ENCODE measurements at places on chromosomes 7 and 10.

GRCh38 chr7:124692425-124692824 is 73.2 kb downstream of the GPR37 start:
- DNase-seq, result no peak
- H3K27ac ChIP-seq, result no peak overlapping the region
- no peaks in the 10 kb centered on the region for H3K36me3 ChIP-seq
- H3K4me1 ChIP-seq, result no peaks in the 10 kb centered on the region

DNA sequence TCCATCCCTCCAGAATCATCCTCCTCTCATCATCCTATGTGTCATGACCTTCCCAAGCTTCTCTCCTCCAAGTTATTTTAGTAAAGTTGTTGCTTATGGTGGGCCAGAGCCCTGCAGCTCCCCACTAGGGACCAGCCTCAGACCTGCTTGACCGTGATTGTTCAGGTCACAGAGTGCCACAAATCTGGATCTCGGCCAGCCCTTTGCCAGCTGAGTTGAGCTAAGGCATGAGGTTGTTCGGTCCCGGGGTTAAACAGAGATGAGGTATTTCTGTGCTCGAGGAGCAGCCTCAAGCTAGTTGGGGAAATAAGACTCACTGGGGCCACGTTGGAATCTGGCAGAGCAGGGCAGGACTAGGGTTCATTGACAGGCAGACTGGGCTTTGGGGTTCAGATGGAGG is 66.3 kb upstream of the PPIF start:
- DNase-seq, result no peak
- no peak overlapping the region for H3K27ac ChIP-seq
- H3K27me3 ChIP-seq, result no peaks in the 10 kb centered on the region
- H3K36me3 ChIP-seq, result peaks cover 46% of the 10 kb centered on the region
- H3K4me3 ChIP-seq, result no peak overlapping the region

DNA sequence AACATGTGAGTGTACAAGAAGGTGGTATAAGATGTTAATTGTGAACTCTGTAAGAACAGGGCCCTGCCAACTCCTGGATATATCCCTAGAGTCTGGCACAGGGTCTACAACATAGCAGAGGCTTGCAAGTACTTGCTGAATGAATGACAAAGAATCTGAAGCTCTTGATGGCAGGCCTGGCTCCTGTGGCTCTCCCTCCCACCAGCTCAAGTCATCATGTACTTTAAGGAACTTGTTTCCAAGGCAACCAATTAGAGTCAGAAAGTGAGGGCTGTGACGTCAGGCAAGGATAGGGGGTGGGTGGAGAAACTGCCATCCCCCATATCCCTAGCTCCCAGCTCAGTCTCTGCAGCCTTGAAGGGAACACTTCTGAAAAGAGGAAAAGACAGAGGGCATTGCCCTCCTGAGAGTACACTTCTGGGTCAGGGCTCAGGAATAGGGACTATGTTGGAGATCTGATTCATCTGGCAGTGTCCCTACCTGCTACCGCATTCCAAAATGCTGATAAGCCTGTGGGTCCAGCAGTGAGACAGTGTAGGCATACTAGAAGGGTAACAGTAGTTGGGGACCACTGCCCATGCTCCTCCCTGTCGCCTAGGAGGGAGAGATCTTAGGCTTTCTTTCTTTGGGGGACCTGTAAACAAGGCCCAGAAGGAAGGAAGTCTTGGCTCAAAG is 34.6 kb upstream of the BTRC start:
- DNase-seq, result no peak
- H3K27me3 ChIP-seq, result peaks cover 40% of the 10 kb centered on the region
- no peak overlapping the region for H3K4me3 ChIP-seq
- H3K36me3 ChIP-seq, result no peaks in the 10 kb centered on the region

DNA sequence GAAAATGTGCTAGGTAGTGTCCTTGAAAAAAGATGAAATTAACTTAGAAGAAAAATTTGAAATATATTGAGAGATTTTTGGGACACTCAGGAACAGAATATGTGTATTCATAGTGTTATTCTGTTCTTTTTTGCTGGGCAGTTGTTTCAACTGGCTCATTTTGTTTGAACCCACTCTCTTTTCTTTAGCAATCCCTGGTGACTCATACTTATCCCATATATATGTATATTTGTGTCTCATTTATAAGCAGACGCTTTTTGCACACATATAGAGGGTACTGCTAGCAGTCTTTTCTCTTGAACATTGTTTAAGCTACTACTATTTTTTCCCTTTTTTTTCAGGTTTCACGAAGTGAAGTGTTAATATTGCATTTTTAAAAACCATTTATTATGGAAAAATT is 1.9 kb downstream of the EXOC6 start:
- no peaks in the 10 kb centered on the region for H3K36me3 ChIP-seq
- H3K4me1 ChIP-seq, result peaks cover 24% of the 10 kb centered on the region
- no peak for DNase-seq
- no peaks in the 10 kb centered on the region for H3K27me3 ChIP-seq

- peaks cover 15% of the 10 kb centered on the region for H3K4me1 ChIP-seq
- DNase-seq, result no peak
- H3K4me3 ChIP-seq, result peak overlapping the region; percentile 50
- peaks cover 4% of the 10 kb centered on the region for H3K36me3 ChIP-seq
- H3K27me3 ChIP-seq, result no peaks in the 10 kb centered on the region
- peak overlapping the region; percentile 67 for H3K27ac ChIP-seq
These were observed 55.8 kb downstream of the TSPAN15 start for GRCh38 chr10:69506834-69507713.

- no peak overlapping the region for H3K4me3 ChIP-seq
- no peak for DNase-seq
- H3K27me3 ChIP-seq, result no peaks in the 10 kb centered on the region
- no peak overlapping the region for H3K27ac ChIP-seq
- no peaks in the 10 kb centered on the region for H3K36me3 ChIP-seq
These were observed 14.4 kb downstream of the PROSER2 start for GRCh38 chr10:11837372-11838161.

DNA sequence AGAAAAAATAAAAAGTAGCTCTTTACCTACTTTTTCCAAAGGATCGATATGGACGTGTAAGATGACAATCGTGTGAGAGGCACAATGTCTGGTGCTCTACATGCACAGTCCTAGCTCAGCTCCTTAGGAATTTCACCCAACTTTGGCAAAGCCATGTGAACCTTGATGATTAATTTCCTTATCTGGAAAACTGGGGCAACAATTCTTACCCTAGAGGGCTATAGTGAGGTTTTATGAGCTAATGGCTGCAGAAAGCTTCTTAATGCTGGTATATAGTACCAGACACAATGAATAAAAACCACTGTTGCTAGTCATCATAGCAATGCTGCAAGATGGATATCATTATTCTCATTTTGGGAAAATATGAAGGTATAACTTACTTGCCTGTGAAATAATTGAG is 202.7 kb downstream of the PARD3 start:
- no peaks in the 10 kb centered on the region for H3K27me3 ChIP-seq
- no peak overlapping the region for H3K4me3 ChIP-seq
- no peaks in the 10 kb centered on the region for H3K36me3 ChIP-seq
- H3K4me1 ChIP-seq, result peaks cover 7% of the 10 kb centered on the region

- no peaks in the 10 kb centered on the region for H3K27me3 ChIP-seq
- H3K4me3 ChIP-seq, result no peak overlapping the region
These were observed 49.3 kb downstream of the DENND2A start for GRCh38 chr7:140591180-140591902.

DNA sequence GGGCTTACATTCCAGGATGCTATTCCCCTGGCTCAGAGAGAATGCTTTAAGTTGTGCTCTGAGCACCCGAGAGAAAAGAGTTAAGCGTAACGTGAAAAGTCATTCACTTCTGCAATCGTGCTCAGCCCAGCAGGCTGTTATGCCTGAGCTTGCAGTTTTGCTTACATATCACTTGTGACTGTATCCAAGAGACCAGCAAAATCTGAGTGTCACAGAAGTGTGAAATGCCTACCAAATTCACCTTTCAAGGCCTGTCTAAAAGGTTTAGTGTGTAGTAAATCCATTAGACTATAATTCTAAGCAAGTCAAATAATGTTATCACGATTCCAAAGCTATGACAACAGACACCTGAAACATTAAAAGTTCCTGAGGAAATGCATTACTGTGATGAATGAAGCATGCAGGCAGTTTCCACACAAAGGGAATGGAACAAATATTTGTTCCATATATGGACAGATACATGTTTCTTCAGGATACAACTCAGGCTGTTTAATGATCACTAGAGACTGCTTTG is 20.1 kb downstream of the ITGB1 start:
- H3K4me1 ChIP-seq, result peaks cover 87% of the 10 kb centered on the region
- H3K36me3 ChIP-seq, result peaks cover 19% of the 10 kb centered on the region
- DNase-seq, result no peak
- H3K4me3 ChIP-seq, result peak overlapping the region; percentile 51
- no peaks in the 10 kb centered on the region for H3K27me3 ChIP-seq

- H3K4me3 ChIP-seq, result peak within 1 kb of the TSS; percentile 82
- H3K27me3 ChIP-seq, result no peaks in the 10 kb centered on the region
- H3K4me1 ChIP-seq, result peaks cover 20% of the 10 kb centered on the region
- peak within 1 kb of the TSS; percentile 45 for H3K27ac ChIP-seq
- peaks cover 15% of the 10 kb centered on the region for H3K36me3 ChIP-seq
These were observed at the start of gene ALDH18A1 for GRCh38 chr10:95656291-95657164. TSS of gene ALDH18A1 (minus strand) at chr10:95656711. CDS start at chr10:95653377, 3,334 bp downstream.

- H3K4me1 ChIP-seq, result peaks cover 28% of the 10 kb centered on the region
- H3K27me3 ChIP-seq, result no peaks in the 10 kb centered on the region
- H3K36me3 ChIP-seq, result no peaks in the 10 kb centered on the region
- no peak overlapping the region for H3K4me3 ChIP-seq
These were observed 83.1 kb downstream of the VPS41 start for GRCh38 chr7:38825721-38826440.

DNA sequence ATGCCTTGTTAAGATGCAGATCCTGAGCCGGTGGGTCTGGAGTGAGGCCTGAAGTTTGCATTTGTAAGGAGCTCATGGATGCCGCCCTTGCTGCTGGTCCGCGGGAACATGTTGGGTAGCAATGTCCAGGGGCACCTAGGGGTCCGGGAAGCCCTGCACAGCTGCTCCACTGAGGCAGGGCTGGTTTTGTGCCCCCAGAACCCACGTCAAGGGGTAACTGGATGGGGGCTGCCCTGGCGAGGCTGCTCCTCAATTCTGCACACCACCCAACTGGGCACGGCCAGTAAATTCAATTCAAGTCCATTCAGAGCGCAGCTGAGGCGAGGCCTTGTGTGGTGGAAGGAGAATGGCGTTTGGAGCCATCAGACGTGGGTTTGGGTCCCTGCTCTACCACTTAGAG is 246.3 kb upstream of the PITRM1 start:
- DNase-seq, result no peak
- H3K4me3 ChIP-seq, result no peak overlapping the region
- no peak overlapping the region for H3K27ac ChIP-seq
- H3K36me3 ChIP-seq, result no peaks in the 10 kb centered on the region
- peaks cover 5% of the 10 kb centered on the region for H3K4me1 ChIP-seq
- no peaks in the 10 kb centered on the region for H3K27me3 ChIP-seq

Data from left ventricle myocardium inferior (tissue), 1 donor.